ENCODE measurements at places on chromosomes 1 and 21. TPM values are rescaled to one million over a fixed set of nuclear protein-coding genes. Genes with fewer than 3 reads are reported as not detected.

The IFI44 gene
- 5.9 TPM for total RNA-seq

The TSPAN1 gene
- 8.9 TPM for total RNA-seq

The OR2L8 gene
- total RNA-seq = not detected

The ZFP69B gene
- total RNA-seq = 3.8 TPM

The RGS4 gene
- total RNA-seq = 57.5 TPM

The DAB1 gene
- total RNA-seq = not detected

The CR1L gene
- not detected for total RNA-seq

DNA sequence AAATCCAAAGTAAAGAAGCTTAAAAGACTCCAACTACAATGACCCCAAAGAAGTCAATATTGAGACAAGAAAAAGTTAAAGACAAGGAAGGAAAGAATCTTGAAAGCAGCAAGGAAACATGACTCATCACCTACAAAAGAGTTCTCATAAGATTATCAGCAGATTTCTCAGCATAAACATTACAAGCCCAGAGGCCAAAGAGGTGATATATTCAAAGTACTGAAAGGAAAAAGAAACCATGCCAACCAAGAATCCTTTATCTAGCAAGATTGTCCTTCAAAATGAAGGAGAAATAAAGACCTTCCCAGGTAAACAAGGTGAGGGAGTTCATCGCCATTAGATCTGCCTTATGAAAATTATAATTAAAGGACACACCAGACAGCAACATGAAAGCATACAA lies 49.8 kb downstream of the CSMD2 start:
- no peak overlapping the region for H3K4me3 ChIP-seq
- DNase-seq = no peak
- H3K27ac ChIP-seq = no peak overlapping the region
- H3K4me1 ChIP-seq = no peaks in the 10 kb centered on the region
- H3K27me3 ChIP-seq = no peaks in the 10 kb centered on the region

DNA sequence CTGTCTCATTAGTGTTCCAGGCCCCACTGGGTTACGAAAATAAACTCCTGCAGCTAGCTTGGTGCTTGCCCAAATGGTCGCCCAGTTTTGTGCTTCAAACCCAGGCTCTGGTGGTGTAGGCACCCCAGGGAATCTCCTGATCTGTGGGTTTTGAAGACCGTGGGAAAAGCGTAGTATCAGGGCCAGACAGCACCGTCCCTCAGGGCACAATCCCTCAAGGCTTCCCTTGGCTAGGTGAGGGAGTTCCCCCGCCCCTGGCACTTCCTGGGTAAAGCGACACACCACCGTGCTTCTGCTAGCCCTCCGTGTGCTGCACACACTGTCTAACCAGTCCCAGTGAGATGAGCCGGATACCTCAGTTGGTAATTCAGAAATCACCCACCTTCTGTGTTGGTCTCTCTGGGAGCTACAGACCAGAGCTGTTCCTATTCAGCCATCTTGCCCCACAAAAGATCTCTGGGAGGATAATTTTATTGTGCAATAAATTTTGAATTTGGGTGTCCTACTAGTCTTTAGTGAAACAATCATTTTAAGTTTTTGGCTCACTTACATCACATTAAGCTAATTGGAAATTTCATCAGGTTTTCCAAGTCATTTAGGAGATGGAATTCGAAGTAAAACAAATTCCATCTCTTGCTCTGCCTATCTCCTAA lies 9.4 kb upstream of the SLC25A24 start:
- no peak for DNase-seq
- no peak overlapping the region for H3K4me3 ChIP-seq
- no peaks in the 10 kb centered on the region for H3K36me3 ChIP-seq
- H3K27me3 ChIP-seq = no peaks in the 10 kb centered on the region
- H3K4me1 ChIP-seq = no peaks in the 10 kb centered on the region

GRCh38 chr1:178407215-178407614 lies 89.5 kb downstream of the CLEC20A start:
- H3K4me1 ChIP-seq = no peaks in the 10 kb centered on the region
- no peaks in the 10 kb centered on the region for H3K36me3 ChIP-seq
- no peak overlapping the region for H3K4me3 ChIP-seq
- DNase-seq = no peak
- H3K27ac ChIP-seq = no peak overlapping the region
- H3K27me3 ChIP-seq = no peaks in the 10 kb centered on the region

DNA sequence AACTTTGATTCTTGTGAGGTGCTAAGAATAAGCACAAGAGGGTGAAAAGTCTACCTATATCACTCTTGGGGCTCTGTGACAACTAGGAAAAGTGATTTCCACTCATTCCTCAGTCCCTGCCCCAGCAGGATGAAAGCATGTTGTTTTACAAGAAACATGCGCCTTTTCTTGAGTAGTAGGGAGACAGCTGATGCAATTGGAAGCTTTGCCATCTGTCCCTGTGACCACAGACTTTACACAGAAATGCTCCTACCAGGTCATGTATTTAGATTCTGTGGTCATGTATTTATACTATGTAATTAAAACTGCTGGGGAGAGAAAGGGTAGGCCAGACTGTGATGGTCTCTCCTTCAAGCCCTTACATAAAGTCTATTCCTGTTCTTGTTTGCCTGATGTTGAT lies 445.5 kb downstream of the PTPRC start:
- DNase-seq = no peak
- no peaks in the 10 kb centered on the region for H3K27me3 ChIP-seq
- no peaks in the 10 kb centered on the region for H3K4me1 ChIP-seq
- H3K27ac ChIP-seq = no peak overlapping the region

GRCh38 chr1:84969489-84970250 lies 27.2 kb downstream of the MCOLN2 start:
- H3K27ac ChIP-seq = no peak overlapping the region
- no peak for DNase-seq
- no peaks in the 10 kb centered on the region for H3K36me3 ChIP-seq
- H3K4me3 ChIP-seq = no peak overlapping the region

DNA sequence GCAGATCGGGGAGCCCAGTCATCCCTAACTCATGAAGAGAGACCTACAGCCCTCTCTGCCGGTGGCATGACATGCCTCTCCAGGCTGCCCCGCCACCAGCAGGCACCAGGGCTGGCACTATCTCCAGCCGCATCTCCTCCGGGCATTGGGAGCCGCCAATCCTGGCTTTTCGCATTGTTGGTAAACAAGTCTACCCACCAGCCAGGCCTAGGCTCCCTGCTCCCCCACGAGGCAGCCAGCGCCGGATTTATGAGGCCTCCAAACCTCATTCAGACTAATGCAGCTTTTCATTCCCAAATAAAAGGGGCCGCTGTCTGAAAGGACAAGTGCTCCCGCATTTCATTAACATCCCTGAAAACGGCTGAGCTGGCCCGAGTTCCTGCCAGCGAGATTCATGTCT lies 3.4 kb upstream of the GRIK3 start:
- H3K4me1 ChIP-seq = no peaks in the 10 kb centered on the region
- no peak for DNase-seq
- no peak overlapping the region for H3K27ac ChIP-seq
- H3K4me3 ChIP-seq = no peak overlapping the region
- H3K36me3 ChIP-seq = no peaks in the 10 kb centered on the region

DNA sequence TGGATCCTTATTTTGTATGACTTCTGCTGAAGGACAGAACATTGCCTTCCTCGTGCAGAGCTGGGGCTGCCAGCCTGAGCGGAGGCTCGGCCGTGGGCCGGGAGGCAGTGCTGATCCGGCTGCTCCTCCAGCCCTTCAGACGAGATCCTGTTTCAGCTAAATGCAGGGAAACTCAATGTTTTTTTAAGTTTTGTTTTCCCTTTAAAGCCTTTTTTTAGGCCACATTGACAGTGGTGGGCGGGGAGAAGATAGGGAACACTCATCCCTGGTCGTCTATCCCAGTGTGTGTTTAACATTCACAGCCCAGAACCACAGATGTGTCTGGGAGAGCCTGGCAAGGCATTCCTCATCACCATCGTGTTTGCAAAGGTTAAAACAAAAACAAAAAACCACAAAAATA lies 27.5 kb upstream of the KDM4A start:
- H3K27me3 ChIP-seq = no peaks in the 10 kb centered on the region
- peaks cover 28% of the 10 kb centered on the region for H3K36me3 ChIP-seq
- no peaks in the 10 kb centered on the region for H3K4me1 ChIP-seq

GRCh38 chr1:170705981-170706380 lies 42.0 kb downstream of the PRRX1 start:
- H3K4me1 ChIP-seq = peaks cover 8% of the 10 kb centered on the region
- H3K4me3 ChIP-seq = no peak overlapping the region
- no peaks in the 10 kb centered on the region for H3K36me3 ChIP-seq

GRCh38 chr21:41979335-41979734 lies 25.5 kb upstream of the C2CD2 start:
- H3K4me3 ChIP-seq = no peak overlapping the region
- H3K4me1 ChIP-seq = no peaks in the 10 kb centered on the region
- no peaks in the 10 kb centered on the region for H3K27me3 ChIP-seq
- H3K36me3 ChIP-seq = no peaks in the 10 kb centered on the region
- no peak overlapping the region for H3K27ac ChIP-seq
- no peak for DNase-seq

DNA sequence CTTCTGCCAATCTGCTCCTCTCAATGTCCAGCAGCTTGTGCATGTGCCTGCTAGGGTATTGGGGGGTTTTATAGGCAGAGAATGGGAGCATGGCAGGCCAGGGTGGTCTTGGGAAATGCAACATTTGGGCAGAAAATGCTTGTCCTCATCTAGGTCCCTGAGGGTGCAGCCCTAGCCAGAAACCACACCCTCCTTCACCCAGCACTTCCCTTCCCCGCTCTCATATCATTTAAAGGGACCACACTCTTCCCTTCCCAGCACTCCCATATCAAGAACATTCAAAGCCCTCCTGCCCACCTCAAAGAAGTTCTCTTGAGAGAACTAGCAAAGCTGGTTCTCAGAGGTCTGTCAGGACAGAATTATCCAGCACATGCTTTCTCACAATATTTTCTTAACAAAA lies 62.1 kb downstream of the HSD3B1 start:
- no peak overlapping the region for H3K4me3 ChIP-seq
- no peak for DNase-seq
- H3K4me1 ChIP-seq = no peaks in the 10 kb centered on the region

DNA sequence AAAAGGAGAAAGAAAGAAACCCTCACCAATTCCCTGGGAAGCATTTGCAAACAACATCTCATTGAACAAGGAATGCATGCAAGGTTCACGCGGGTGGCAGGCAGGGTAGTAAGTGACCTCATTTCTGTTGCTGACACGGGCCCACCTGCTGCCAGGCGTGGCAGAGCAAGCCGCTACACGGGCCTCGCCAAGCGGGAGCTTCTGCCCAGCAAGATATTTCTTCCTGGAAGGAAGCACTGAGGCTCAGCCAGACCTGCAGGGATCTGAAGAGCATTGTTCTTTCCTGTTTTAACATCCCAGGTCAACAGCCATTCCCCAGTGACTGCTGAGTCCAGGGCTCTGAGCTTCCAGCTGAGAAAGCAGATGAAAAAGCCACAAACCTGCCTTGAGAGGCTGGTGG lies 91.9 kb upstream of the IGSF21 start:
- DNase-seq = no peak
- H3K4me1 ChIP-seq = no peaks in the 10 kb centered on the region
- H3K36me3 ChIP-seq = no peaks in the 10 kb centered on the region
- H3K27ac ChIP-seq = no peak overlapping the region

DNA sequence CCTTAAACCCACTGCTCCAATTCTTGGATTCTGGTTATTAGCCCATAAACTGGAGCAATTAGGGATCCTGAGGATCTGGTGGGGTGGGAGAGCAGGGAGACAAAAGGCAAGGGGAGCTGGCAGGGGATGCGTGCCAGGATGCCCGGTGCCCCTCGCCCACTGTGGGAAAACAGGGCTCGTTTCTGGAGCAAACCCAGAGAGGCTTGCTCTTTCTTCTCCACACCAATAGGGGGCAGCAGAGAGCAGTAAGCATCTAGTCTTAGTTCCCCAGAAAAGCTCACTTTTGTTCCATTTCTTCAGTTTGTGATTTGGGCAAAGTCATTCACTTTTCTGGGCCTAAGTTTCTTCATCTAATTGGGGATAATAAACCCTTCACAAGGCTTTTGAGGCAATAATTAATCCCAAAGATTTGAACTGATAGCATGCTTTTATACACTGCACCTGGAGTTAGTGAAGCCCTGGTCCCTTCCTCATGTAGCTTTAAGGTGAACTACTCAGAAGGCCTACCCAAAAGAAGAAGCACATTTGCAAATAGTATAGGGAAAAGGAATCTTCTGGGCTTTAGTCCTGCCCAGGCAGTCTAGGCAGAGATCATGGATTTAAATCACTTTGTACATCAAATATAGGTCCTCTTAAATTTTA lies 160.6 kb upstream of the USP24 start:
- H3K27me3 ChIP-seq = no peaks in the 10 kb centered on the region
- DNase-seq = no peak
- H3K4me3 ChIP-seq = no peak overlapping the region
- H3K4me1 ChIP-seq = no peaks in the 10 kb centered on the region
- H3K27ac ChIP-seq = no peak overlapping the region
- no peaks in the 10 kb centered on the region for H3K36me3 ChIP-seq

DNA sequence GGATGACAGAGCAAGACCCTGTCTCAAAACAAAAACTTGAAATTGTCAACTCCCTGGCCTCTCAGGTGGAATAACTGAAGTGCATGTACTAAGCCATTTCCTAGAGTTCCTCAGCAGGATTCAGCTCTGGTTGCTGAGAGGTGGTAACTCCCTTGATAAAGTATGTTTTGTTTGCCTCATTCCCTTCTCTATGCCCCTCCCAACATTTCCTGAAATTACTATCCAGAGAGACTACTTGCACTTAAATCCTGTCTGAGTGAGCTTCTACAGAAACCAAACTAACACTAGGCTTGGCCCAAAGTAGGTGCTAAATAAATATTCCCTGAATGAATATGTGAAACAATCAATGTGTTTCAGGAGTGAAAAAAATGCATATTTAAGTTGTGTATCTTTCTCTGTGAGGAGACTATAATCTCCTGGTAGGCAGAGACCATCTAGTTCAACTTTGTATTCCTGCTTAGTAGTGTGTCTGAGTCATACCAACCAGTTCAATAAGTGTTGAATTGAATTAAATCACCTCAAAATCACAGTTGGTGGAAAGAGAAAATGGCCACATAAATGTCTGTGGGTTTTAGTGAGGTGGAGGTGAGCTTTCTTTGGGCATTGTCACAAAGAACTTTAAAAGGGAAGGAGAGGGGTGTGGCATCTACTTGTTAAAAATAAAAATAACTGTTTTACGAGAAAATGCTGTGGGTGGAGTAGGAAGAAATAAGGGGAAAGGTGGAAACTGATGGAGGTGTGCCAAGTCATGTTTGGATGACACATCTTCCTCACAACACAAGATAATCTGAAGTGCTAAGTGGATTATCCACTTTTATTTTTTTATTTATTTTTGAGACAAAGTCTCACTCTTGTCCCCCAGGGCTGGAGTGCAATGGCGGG lies 12.6 kb downstream of the RIMKLA start:
- no peak overlapping the region for H3K27ac ChIP-seq
- H3K36me3 ChIP-seq = no peaks in the 10 kb centered on the region
- no peaks in the 10 kb centered on the region for H3K4me1 ChIP-seq
- H3K4me3 ChIP-seq = no peak overlapping the region

- no peak for DNase-seq
- H3K27ac ChIP-seq = no peak overlapping the region
- no peaks in the 10 kb centered on the region for H3K4me1 ChIP-seq
- no peaks in the 10 kb centered on the region for H3K27me3 ChIP-seq
- H3K36me3 ChIP-seq = no peaks in the 10 kb centered on the region
These were observed 93.7 kb downstream of the RGS7 start for GRCh38 chr1:241263346-241263745.

GRCh38 chr1:181184621-181185020 lies 96.1 kb downstream of the IER5 start:
- H3K4me1 ChIP-seq = no peaks in the 10 kb centered on the region
- H3K36me3 ChIP-seq = no peaks in the 10 kb centered on the region
- no peak for DNase-seq
- no peaks in the 10 kb centered on the region for H3K27me3 ChIP-seq

GRCh38 chr1:185938396-185938795 lies 204.2 kb downstream of the HMCN1 start:
- no peaks in the 10 kb centered on the region for H3K27me3 ChIP-seq
- no peak overlapping the region for H3K4me3 ChIP-seq
- no peaks in the 10 kb centered on the region for H3K36me3 ChIP-seq

All from ascending aorta (tissue), 2 donors.